Psoas muscle (tissue), 8 donors: ENCODE measurements at places on chromosomes 11 and 22. TPM values are rescaled to one million over a fixed set of nuclear protein-coding genes. Genes with fewer than 3 reads are reported as not detected.

DNA sequence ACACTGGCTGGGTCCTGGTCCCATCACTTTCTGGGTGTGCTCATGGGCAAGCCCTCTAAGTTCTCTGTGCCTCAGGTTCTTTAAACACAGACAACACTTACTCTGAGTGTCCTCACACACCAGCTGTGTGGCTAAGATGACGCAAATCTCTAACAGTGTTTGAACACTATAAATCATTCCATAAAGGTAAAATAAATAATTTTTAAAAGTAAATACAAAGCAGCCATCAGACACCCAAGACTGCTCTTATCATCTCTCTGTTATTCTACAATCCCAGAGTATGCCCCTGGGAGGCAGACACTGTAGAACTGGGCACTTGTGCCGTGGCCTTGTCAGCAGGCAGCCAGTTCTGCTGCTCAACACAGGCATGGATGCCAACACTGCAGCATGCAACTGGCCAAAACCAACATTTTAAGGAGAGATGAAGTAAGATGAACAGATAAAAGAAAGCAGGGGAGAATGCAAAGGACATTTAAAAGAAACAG, 56.8 kb downstream of the RPL27A start:
- no peak for DNase-seq

- no peak for DNase-seq
These were observed 657.7 kb downstream of the OPCML start for GRCh38 chr11:132874638-132875037.

Gene TEX12
- not detected for total RNA-seq

- DNase-seq, result no peak
These were observed 1014.1 kb downstream of the LRRC4C start for GRCh38 chr11:40445391-40445790.

GRCh38 chr11:35943713-35944502, at the start of gene LDLRAD3:
Gene LDLRAD3, plus strand, starts transcription at chr11:35944062. Its CDS starts 37 bp downstream, at chr11:35944099.
- peak; percentile 84 for DNase-seq

Gene DUSP8
- total RNA-seq, result 9.9 TPM

- DNase-seq, result no peak
These were observed 72.6 kb upstream of the PARVG start for GRCh38 chr22:44108076-44108475.

GRCh38 chr11:92449222-92449621, 224.6 kb downstream of the FAT3 start:
- DNase-seq, result no peak

DNA sequence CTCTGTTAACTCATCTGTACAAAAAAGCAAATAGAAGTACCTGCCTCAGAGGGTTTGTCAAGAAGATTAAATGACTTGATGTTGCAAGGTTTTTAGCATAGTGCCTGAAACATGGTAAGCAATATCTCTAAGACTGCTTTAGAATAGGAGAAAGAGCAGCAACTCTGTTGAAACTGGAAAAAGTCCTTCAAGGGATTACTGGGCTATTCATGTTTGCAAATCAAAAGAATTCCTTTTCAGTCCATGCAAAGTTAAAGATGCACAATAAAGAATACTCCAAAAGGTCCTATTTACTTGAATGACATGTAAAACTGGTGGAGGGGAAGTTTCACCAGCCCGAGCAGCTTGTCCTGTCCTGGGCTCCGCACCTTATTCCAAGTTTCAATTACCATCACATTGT, 70.6 kb downstream of the C2CD3 start:
- DNase-seq, result no peak

DNA sequence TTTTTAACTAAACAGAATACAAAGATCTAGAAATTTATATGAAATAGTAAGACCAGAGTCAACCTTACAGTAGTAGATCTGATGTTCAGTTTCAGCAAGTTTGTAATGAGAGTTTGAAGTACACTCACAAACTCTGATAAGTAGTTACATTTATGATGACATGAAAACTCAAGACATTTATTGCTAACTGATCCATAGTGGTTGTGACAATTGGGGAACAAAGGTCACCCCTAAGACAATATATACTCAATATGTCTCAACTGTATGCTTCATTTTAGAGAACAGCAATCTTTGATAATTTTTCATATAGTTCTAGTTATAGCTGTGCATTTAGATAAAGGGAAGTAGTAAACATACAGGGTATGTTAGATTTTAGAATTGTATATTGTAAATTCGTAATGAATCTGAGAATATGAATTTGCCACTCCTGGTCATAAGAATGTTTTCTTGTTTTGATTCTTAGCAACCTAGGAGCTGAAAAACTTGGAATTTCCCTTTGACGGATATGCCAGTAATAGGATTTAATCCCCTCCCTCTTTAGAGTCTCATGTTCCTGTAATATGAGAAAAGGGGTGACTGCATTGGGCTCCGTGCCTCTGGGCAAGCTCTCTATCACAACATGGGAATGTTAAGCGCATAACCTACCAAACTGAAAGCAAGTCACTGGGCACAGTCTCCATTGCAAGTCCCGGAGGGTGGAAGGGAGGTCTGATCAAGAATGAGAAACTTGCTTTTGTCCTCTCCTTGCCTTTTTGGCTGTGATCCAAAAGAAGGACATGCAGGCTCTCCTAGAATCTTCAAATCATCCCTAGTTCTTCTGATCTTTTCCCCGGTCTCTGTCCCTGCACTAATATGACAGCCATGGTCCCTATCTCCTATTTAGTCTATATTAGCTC, 11.4 kb downstream of the OR10D3 start:
- DNase-seq, result no peak

Gene TNNT3
- total RNA-seq, result 1,884 TPM

- no peak for DNase-seq
These were observed 4.3 kb downstream of the SRRD start for GRCh38 chr22:26487996-26488395.

Gene IL18BP
- total RNA-seq, result 3.2 TPM

GRCh38 chr11:7576726-7577290, 63.0 kb downstream of the PPFIBP2 start:
- DNase-seq, result peak; percentile 60

- DNase-seq, result no peak
These were observed 62.6 kb downstream of the EFCAB6 start for GRCh38 chr22:43749473-43749872.

DNA sequence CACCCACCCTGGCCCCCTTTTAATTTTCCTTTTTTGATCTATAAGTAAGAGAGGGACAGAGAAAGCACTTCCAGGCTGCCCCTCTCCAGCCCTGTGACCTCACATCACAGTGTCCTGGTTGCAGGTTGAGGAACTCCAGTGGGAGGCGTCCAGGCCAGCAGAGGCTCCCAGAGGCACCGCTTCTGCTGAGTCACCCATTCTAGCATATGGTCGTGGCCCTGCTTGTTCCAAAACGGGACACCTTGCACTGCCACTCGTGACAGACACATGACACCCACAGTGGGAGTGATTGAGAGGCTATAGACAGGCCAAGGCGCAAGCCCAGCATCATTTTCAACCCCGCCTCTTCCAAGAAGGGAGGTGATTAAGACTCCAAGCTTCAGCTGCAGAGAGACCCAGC, 16.0 kb upstream of the TMPRSS4 start:
- peak; percentile 82 for DNase-seq

- no peak for DNase-seq
These were observed 21.1 kb downstream of the EIF3L start for GRCh38 chr22:37870273-37870672.

Gene MS4A6A
- total RNA-seq, result 15.4 TPM

GRCh38 chr11:118929501-118930093, 3.9 kb upstream of the BCL9L start:
- DNase-seq, result peak; percentile 84

DNA sequence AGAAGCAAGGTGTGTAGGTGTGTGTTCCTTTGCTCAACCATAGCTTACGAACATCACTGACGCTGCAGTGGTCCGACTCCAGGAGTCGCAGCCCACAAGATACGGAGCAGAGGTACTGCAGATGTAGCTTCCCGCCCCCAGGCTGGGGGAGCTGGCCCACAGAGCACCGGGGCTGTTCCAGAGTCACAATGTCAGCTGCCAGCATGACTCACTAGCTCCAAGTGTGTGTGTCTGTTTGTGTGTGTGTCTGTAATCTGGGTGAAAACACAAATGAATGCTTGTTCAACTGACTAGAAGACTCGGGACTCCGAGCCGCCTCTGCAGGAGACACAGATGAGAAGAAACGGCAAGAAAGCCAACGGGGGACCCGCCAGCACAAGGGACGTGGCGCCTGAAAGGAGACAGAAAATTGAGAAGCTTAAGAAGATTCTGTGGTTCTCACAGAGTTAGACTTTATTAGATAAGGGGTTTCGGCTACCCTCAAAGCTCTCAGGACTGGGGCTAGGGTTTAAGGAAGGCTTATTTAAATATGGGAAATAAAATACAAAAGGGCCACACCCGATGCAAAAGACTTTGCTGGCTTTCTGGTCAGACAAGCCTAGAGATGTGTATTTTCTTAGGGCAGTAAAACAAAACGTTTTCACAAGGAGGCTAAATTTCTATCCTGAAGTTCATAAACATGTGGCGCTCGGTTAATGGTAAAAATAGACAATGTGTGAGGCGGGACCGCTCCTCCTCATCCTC, 10.7 kb downstream of the VSIG10L2 start:
- peak; percentile 61 for DNase-seq

- no peak for DNase-seq
These were observed 38.6 kb downstream of the CEP164 start for GRCh38 chr11:117366248-117366647.

DNA sequence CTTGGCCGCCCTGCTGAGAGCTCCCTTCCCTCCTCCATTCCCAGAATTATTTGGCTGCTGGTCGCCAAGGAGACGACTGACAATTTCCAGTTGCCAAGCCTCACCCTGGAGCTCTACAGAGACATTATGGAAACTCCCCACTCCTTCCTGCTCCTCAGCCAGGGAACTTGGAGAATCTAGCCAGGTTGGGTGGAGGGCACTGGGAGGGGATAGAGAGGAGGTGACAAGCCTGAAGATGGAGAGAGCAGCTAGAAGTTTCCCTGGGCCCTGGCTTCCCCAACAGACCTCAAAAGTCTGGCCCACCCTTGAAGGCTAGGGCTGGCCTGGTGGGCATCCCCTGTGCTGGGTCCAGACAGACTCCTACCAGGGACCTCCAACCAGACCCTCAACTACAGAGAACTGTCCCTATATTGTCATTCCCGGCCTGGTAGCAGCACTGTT, 6.7 kb upstream of the VSIG10L2 start:
- DNase-seq, result no peak
